Tibial nerve (tissue), 4 donors: ENCODE measurements at places on chromosomes 11 and 22. TPM values are rescaled to one million over a fixed set of nuclear protein-coding genes. Genes with fewer than 3 reads are reported as not detected.

The AQP11 gene
- 2.0 TPM for total RNA-seq

The POU2AF2 gene
- 0.78 TPM for total RNA-seq

GRCh38 chr11:16153951-16154350 is 202.4 kb downstream of the SOX6 start:
- H3K4me3 ChIP-seq: no peak overlapping the region
- no peak overlapping the region for H3K27ac ChIP-seq
- no peak for DNase-seq
- H3K36me3 ChIP-seq: no peaks in the 10 kb centered on the region

GRCh38 chr22:47623763-47624148 is 861.3 kb downstream of the TBC1D22A start:
- H3K27me3 ChIP-seq: no peaks in the 10 kb centered on the region
- H3K36me3 ChIP-seq: no peaks in the 10 kb centered on the region
- H3K4me1 ChIP-seq: no peaks in the 10 kb centered on the region
- H3K27ac ChIP-seq: no peak overlapping the region
